GM20000 (cell line): ENCODE measurements at places on chromosomes 2 and 18.

DNA sequence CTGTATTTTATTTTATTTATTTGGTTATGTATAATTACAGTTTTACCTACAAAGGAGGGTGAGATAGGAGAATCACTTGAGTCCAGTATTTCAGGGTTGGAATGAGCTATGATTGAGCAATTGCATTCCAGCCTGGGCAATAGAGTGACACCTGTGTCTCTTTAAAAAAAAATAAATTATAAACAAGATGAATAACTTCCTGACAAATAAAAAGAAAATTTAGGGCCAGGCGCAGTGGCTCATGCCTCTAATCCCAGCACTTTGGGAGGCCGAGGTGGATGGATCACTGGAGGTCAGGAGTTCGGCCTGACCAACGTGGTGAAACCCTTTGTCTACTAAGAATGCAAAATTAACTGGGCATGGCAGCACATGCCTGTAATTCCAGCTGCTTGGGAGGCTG, 17.3 kb downstream of the MTA3 start:
- DNase-seq: no peak

GRCh38 chr2:158049129-158049855, 52.4 kb upstream of the UPP2 start:
- DNase-seq: no peak

GRCh38 chr2:38153476-38154135, 77.7 kb upstream of the CYP1B1 start:
- DNase-seq: no peak

DNA sequence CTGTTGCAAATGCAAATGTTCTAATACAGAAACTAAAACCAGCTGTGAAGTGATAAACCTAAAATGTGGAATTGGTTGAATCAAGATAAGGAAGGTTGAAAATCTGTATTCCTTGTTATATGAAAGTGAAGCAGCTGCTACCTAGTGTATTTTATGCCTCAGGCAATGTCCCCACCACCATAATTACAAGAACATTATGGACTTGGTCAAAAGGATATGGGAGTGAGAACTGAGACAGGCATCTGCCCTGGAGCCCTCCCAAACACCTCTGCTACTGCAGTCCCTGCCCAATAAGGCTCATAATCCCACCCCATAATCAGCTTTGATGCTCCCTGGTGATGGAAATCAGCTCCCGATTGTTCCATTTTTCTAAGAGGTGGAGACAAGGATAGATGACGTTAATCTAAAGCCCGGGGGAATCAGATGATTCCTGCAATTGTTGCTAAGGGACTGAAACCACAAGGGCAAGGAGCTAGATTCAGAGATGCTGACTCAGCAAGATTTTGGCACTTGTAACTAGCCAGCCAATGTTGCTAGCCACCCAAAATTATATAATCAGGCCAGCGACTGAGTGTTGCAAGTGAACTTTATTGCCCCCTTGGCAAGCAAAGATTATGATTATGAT, 69.5 kb downstream of the EVA1A start:
- no peak for DNase-seq

- no peak for DNase-seq
Observed at GRCh38 chr2:126627643-126628042, 28.3 kb upstream of the GYPC start.

GRCh38 chr2:41697389-41697788, 350.4 kb upstream of the PKDCC start:
- DNase-seq: no peak

GRCh38 chr2:45652090-45653031, 886 bp downstream of the PRKCE start:
- DNase-seq: no peak

- DNase-seq: no peak
Observed at GRCh38 chr2:69594341-69594740, 49.2 kb downstream of the AAK1 start.

GRCh38 chr2:33730193-33730592, 131.1 kb upstream of the FAM98A start:
- DNase-seq: no peak

- DNase-seq: peak; percentile 49
Observed at GRCh38 chr2:191030521-191031154, 16.7 kb upstream of the STAT1 start.

DNA sequence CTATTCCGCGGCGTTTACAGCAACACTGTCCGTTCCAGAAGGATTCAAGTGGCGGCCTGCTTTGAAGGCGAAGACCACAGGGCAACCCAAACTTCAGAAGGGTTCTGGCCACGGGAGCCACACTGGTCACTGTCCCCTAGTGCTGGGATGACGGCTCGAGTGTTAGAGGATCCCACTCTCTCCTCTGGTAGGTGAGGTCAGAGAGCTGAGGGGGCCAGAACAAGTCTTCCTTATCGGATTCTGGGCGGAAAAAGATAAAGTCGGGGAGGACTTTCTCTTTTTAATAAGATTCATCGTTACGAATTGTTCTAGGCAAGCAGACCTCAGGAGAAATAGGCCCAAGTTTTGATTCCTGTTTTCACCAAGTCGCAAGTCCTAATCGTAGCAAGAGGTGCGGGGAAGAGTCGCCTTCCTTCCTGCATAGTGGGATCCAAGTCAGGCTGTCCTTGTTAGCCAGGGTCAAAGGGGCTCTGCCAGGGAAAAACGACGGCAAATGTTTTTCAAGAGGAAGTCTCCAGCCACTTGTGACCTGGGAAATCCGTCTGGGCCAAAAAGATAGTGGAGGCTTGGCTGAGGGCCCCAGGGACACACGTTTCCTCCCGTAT, 864 bp upstream of the MYL12A start:
- DNase-seq: peak; percentile 22

- no peak for DNase-seq
Observed at GRCh38 chr18:21759836-21760235, 19.2 kb downstream of the MIB1 start.

DNA sequence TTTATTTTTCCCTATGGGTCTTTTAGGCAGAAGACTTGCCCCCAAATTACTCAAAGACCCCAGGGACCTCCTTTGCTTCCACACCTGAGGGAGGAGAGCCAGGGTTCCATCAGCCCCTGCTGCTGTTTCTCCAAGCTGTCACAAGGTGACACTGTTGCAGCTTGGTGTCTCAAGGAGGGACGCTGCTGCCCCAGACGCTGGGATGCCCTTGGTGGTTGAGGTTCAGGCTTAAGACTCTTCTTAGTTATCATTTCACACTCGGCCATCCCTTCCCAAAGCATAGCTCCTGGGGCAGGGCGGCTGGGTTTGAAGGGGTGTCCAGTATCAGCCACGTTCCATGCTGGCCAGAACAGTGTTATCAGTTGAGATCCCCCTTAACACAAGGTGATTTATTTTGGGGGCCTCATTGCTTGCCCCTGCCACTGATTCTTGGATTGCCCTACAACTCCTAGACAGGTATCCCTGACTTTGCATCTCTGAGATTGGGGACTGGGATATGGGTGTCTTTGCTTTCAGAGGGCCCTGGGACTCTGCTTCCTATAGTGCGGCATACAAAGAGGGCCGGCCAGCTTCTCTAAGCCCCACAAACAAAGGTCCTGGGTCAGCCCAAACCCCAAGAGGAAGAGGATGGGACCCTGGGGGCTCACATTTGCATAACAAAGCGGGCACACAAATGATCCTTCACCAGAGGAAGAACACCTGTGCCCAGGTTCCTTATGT, 22.7 kb downstream of the GPR55 start:
- peak; percentile 75 for DNase-seq

DNA sequence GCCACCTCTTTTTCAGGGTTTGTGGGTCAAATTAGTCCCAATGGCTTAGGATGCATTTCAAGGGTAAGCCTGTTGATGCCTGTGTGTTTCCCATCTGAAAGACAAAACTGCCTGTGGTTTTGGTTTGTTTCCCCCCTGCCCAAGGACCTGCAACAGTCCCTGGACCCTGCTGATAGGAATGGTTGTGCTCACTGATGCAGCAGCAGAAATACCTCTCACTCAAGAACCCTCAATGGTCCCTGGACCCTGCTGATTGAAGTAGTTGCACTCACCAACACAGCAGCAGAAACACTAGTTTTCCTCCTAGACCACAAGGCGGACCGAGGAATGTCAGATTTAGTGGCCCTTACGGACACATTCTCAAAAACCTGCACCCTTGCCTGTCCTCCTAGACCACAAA, 386.9 kb downstream of the NUP35 start:
- no peak for DNase-seq

DNA sequence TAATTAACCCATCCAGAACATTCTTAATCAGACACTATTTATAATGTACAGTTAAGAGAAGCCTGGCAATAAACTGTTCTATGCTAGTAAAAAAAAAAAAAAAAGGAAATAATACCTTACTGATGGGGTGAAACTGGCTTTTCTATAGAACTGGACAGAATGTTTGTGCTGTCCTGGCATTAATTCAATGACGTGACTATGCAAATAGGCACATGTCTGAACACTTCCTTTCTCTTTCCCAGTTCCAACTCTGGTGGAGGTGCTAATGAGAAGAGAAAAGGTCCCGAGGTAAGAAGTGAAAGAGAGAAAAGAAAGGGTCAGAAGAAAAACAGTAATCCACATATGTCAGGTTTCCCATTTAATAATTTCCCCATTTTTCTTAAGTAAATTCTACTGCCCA, 508.4 kb downstream of the ZEB2 start:
- no peak for DNase-seq

- DNase-seq: no peak
Observed at GRCh38 chr2:203820969-203821368, 46.6 kb upstream of the CTLA4 start.

DNA sequence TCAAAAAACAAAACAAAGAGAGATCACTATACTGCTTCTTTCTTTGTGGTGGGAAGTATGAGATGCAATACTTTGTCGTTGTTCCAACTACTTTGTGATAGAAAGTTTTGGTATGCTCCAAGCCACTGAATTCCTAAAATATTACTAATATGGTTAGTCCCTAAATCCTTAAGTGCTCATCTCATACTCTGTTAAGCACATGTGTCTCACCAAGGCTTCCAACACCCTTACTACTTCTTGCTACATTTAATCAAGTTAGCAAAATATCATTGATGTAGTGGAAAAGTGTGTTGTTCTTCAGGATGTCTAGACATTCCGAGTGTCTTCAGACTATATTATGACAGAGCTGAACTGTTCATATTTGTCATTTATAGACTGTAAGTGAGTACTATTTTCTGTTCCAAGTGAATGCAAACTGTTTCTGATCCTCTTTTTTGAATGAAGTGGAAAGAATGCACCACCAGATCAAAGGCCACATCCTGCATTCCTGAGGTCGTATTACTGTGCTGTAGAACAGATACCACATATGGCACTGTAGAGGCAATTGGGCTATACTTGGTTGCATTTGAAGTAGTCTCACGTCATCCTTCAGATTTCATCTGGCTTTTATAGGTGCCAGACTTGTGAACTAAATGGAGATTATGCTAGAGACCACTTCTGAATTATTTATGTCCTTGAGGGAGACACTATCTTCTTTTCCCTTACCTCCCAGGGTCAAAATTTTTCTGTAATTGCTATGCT, 298.4 kb upstream of the ZNF521 start:
- DNase-seq: no peak

DNA sequence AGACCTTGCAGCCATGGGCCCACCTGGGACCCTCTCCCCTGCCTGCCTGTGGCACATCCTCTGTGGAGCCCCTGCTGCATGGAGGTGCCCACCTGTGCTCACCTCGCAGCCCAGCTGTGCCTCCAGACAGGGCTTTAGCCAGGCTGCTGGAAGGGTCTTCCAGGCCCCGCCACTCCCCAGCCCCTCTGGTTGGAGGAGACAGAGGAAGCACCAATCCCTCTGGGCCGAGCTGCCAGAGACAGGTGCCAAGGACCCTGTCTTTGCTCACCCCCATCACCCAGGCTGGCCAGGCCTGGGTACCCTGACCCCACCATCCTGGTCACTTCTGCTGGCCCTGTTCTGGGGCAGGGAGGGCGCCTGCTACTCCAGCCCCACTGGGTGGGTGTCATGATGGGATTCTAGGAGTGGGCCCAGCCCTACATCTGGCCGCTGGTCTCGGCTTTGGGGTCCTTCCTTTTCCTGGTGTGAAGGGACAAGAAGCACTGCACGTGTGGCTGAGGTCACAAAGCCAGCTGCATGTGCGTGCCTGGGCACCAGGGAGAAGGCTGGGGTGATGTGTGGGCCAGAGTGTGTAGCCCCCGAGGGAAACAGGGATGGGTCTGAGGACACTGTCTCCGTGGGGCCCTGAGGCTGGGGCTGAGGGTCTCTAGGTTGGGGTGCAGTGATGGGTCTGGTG, 9.3 kb upstream of the NEU4 start:
- DNase-seq: peak; percentile 13

DNA sequence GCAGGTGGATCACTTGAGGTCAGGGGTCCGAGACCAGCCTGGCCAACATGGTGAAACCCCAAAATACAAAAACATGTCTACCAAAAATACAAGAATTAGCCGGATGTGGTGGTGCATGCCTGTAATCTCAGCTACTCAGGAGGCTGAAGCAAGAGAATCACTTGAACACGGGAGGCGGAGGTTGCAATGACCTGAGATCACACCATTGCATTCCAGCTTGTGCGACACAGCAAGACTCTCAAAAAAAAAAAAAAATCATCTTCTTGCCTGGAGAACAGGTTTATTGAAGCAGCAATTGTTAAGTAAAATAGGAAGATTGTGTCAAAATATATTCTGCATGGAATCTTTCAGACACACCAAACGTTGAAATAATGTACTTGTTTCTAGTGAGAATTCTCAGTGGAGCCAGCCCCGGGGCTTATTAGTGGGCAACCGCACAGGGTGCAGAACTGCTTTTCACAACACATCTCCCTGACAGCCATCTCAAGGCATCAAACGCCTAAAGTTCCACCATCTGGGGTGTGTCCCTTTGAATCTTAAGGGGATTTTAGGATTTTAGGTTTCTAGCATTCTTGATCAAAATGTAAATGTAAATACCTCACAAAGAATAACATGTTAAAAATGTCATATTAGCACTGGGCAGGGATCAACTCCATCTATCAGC, 28.6 kb upstream of the PPP4R1 start:
- DNase-seq: no peak

DNA sequence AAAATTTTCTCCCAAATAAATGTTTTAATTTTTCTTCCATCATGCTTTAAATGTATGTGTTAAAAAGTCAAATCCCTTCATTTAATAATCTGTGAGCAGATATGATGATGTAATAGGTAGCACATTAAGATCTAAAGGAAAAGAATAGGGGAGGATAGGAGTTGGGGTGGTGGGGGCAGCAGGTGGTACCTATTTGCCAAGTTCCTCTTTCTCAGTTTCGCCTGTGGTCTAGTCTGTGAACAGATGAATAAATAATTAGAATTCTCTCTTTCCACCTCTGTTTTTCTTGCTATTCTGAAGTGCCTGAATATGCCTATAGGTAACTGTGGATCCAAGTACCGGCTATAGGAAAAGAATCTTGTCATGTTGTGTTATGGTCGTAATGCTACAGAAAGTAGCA, 152.5 kb downstream of the NRXN1 start:
- DNase-seq: no peak

DNA sequence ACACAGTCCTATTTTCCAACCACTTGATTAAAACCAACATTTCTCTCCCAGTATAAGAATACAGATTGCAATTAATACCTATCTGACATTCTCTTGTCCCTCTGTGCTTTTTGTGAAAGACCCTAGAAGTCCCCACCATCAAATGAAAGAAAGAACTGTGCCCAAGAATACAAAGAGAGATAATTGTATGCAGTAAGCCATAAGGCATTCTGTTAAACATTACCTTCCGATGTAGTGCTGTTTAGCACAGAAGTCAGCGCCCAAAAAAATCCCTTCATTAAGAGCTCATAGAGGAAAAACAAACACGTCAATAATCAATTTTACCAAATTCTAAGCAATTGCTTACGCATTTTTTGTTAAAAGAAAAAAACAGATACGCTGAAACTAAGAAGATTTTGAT, 41.1 kb downstream of the ZNF516 start:
- DNase-seq: no peak

- no peak for DNase-seq
Observed at GRCh38 chr18:3052411-3052758, 39.4 kb upstream of the LPIN2 start.

GRCh38 chr18:76553715-76554546, 58.9 kb upstream of the ZNF516 start:
- DNase-seq: no peak
